ENCODE measurements at places on chromosomes 5 and 9.

GRCh38 chr5:133497608-133498348, 114.6 kb downstream of the FSTL4 start:
- no peak for DNase-seq

- DNase-seq: no peak
Measured at GRCh38 chr5:158117467-158118160, 258.7 kb upstream of the CLINT1 start.

DNA sequence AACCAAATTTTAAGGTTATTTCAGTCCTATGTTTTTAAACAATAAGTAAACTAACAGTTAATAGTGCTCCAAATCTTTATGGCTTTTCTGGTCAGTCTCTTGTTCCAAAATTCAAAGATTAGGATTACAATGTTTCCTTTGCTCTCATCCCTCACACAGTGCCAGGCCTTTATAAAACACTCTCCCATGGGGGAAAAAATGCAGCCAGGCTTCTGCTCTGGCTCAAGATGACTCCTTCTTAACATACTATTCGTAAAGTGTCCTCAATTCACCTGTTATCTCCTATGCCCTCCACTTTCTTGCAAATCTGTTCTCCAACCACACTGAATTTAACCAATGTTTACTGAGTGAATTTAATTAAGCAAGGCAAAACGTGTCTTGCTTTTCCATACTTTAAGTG, 1.4 kb downstream of the CEP120 start:
- DNase-seq: no peak

- DNase-seq: no peak
Measured at GRCh38 chr5:174699131-174699530, 25.3 kb upstream of the MSX2 start.

GRCh38 chr9:90508940-90509339, 133.7 kb downstream of the DIRAS2 start:
- no peak for DNase-seq

DNA sequence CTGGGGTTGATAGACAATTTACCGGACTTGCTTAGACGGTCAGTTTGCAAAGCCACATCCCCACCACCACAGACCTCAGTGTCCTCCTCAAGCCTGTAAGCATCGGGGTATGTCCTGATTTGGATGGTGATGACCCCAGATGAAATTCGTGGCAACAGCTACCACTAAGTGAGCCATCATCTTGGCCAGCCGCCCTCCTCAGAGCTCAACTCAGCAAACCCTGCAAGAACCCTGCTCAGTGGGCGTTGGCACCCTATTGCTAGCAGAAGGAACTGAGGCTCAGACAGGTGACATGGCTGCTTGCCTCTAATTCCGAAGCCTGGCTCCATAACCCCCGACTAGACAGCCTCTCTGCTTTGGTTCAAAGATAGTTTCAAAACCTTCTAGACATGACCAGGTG, 41.4 kb upstream of the BARHL1 start:
- DNase-seq: no peak

- no peak for DNase-seq
Measured at GRCh38 chr9:124030969-124031451, 19.4 kb downstream of the LHX2 start.

DNA sequence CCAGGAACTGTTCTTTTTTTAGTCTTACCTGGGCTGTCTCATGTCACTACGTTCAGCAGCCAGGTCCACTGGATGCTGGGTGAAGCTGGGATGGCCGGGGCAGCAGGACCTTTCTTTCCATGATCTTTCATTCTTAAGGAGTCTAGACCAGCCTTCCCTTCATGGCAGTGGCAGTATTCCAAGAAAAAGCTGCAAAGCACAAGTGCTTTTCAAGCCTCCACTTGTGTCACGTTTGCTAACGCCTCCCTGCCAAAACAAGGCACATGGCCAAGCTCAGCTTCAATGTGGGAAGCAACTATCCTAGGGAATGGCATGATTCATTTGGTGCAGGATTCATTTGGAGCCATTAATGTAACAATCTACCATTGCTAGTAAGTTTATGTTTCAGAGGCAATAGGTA, 94.8 kb downstream of the RCL1 start:
- DNase-seq: no peak

GRCh38 chr9:135281151-135281550, 193.7 kb downstream of the OLFM1 start:
- DNase-seq: no peak

DNA sequence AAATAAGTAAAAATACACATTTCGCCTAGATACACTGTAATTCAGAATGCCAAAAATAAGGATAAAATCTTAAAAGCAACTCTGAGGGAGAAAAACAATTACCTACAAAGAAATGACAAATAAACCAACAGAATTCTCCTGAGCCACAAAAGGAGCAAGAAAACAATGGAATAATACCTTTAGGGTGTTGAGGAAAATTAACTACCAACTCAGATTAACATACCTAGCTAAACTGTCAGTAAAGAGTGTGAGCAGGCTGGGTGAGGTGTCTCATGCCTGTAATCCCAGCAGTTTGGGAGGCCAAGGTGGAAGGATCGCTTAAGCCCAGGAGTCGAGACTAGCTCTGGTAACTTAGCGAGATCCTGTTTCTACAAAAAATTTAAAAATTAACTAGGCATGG, 81.5 kb downstream of the C9orf50 start:
- DNase-seq: no peak

- DNase-seq: no peak
Measured at GRCh38 chr5:170046241-170046640, 59.5 kb upstream of the FOXI1 start.

- no peak for DNase-seq
Measured at GRCh38 chr9:89519366-89519805, 21.5 kb upstream of the SEMA4D start.

DNA sequence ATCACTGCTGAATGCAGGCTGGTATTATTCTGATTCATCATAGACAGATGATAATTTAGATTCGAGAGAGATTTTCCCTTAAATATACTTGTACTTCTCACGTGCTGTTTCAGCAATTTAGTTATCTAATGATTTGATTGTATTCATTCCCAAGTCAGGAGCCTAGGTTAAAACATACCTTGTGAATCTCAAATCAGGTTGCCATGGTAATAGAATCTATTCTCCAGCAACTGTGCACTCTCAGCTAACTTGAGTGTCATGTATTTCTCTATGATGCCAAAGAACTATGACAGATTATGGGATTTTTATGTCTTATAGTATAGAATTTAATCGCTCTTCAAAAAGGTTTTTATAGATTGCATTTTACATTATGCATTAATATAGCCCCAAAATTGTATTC, 315.3 kb downstream of the GABRG2 start:
- no peak for DNase-seq

- DNase-seq: no peak
Measured at GRCh38 chr9:113307396-113307975, 4.3 kb upstream of the RNF183 start.

DNA sequence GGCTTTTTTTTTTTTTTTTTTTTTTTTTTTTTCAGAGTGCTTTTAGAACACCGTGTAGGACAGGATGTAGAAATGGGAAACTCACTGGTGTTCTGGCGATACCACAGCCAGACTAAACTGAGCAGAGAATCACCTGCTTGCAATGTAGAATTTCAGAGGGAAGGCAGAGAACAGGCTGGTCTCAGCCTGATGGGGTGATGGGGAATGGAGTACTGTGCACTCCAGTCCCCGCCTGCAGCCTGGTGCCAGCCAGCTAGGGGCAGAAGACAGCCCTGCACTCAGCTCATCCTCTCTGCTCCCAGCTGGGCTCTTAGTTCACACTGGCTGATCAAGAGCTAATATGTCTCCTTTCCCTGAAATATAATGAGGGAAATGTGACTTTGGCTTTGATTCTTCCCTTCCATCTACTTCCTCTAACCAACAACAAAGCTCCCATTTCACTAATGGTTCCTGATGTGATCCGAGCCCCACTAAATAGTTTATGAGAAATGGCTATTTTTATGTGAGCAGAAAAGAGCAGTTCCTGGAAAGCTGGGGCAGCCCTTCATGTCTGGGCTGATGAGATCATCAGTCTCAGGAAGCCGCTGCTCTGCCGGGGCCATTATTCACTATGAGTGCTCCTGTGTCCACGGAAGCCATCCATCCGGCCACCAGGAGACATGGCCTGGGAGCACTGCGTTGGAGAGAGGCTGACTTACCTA, 209.7 kb downstream of the GADD45G start:
- no peak for DNase-seq

DNA sequence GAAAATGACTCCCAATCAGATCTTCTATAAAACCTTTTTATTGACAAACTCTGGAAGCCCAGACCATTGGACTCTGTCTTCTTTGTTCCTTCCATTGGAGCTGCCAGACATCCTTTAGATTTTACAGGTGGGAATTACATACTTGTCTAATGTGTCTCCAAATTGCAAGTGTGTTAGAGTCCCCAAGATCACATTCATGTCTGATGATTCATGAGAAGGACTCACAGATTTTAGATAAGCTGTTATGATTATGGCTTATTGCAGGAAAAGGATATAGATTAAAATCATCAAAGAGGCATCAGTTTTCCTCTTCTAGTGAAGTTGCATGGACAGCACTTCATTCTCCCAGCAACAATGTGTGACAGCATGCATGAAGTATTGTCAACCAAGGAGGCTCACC, 70.4 kb downstream of the MUSK start:
- no peak for DNase-seq

DNA sequence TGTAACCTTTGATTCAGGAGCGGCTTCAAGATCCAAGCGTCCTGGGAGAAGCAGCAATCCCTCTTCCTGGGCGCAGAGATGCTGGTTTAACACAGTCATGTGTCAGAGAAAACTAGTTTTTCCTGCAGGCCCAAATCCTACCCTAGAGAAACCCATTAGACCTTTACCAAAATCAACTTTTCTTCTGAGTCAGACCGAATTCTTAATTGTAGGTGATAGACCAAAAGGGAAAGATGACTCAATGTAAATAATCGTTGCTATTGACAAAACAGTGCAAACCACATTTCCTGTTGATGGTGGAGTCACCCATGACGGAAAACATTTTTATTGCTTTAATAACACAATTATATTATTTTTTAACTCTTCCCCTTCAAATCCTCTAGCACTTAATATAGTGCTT, 40.1 kb downstream of the SLC1A1 start:
- DNase-seq: no peak

GRCh38 chr5:125595095-125595494, 828.1 kb upstream of the GRAMD2B start:
- DNase-seq: no peak

GRCh38 chr5:61614606-61615005, 282.5 kb downstream of the ZSWIM6 start:
- DNase-seq: no peak

GRCh38 chr9:128191406-128192046, at the start of gene CIZ1:
Gene CIZ1, minus strand, starts transcription at chr9:128191572. Its CDS starts 715 bp downstream, at chr9:128190857.
- peak; percentile 69 for DNase-seq

DNA sequence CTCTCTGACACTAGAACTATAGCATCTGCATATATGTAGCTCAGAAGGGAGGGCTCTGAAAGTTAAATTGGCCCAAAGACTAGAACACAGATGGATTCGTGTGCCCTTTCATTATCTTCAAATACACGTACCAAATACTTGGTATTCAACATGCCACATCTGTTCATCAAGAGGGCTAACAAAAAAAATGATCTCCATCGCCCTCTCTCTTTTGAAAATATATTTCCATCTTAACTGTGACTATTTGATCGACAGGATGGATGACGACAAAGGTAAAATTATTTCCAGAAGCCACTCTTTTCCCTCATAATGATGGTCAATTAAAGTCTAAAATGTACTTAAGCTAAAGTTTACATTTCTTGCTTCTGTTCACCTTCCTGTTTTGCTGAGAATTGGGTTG, 77.0 kb downstream of the SEMA6A start:
- DNase-seq: no peak

GRCh38 chr5:174448662-174449061, 275.7 kb upstream of the MSX2 start:
- no peak for DNase-seq

- DNase-seq: no peak
Measured at GRCh38 chr5:111227226-111227782, 3.1 kb downstream of the CAMK4 start.

GRCh38 chr9:79026316-79026715, 545.4 kb upstream of the TLE4 start:
- DNase-seq: no peak

- no peak for DNase-seq
Measured at GRCh38 chr5:124059200-124059599, 547.2 kb downstream of the CSNK1G3 start.

DNA sequence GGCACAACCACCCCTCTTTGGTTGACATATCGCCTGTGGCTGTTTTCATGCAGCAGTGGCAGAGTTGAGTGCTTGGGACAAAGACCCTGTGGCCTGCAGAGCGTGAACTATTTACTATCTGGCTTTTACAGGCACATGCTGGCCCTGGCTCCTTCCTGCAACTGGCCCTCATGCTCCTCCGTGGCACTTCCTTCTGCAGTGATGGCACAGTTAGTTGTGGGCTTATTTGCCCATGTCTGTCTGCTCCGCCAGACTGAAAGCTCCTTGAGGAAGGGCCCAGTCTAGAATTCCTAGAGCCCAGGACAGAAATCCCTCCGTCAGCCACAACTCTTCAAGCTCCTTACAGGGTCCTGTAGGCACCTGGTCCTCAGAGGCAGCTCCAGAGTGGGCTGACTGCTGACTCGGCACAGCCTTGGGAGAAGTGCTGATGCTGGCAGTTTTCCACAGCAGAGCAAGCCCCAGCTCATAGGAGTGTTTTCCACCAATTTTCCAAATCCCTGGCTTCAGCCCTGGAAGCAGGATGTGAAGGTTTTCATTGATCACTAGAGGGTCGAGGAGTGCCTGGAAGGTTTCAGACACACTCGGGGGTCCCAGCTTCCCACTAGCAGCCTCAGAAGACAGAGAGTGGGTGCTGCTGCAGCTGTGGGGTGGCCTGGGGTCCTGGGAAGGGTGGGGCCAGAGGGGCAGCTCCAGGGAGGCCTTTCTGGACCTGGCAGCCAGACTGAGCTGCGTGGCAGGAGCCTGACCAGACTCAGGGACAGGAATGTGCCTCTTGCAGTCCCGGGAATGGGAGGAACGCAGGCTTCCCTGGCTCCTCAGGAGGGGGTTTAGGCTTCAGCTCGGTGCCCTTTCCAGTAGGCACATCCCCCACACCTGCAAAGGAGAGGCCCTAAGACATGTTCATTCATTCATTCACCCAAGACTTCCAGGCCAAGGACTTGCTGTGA, 56.5 kb upstream of the ANGPTL2 start:
- no peak for DNase-seq

GRCh38 chr5:147855774-147856069, 22.8 kb upstream of the SCGB3A2 start:
- DNase-seq: no peak

DNA sequence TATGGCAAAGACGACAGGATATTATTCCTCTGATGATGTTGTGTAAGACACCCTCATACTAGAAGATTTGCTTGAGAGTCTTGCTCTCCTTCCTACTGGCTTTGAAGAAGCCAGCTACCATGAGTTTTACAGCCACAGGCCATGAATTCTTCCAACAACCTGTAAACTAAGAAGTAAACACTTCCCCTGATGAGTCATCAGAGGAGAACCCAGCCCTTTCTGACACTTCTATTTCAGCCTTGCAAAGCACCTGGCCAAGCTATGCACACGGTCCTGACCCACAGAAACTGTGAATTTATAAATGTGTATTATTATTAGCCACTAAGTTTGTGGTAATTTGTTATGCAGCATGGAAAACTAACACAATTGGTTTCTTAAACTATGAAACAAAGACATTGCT, 288.8 kb upstream of the ADAMTSL1 start:
- no peak for DNase-seq

Data from activated T-helper 9 cell treated with anti-CD3 and anti-CD28 coated beads, Interleukin-2, amount 50 U/mL, for 16 hours (primary cell).